HFFc6 (cell line): ENCODE measurements at places on chromosomes 7 and 10. TPM values are rescaled to one million over a fixed set of nuclear protein-coding genes. Genes with fewer than 3 reads are reported as not detected.

FAM237B gene
- total RNA-seq: not detected in 3 replicates

SMNDC1 gene
- total RNA-seq: 32.5 to 37.2 TPM (median 35.8 TPM) in 3 replicates

SNX10 gene
- not detected in 3 replicates for total RNA-seq

ASZ1 gene
- total RNA-seq: not detected in 3 replicates

TRPV5 gene
- not detected in 3 replicates for total RNA-seq

SEPHS1 gene
- 34.1 to 40.5 TPM (median 36.7 TPM) in 3 replicates for total RNA-seq

THSD7A gene
- total RNA-seq: not detected in 3 replicates

GRCh38 chr10:62000037-62000603 is 98.6 kb downstream of the ARID5B start:
- DNase-seq: no peak

- DNase-seq: no peak
Measured at GRCh38 chr10:121766426-121766825, 161.4 kb downstream of the ATE1 start.

- DNase-seq: no peak
Measured at GRCh38 chr7:30157204-30157603, 22.4 kb downstream of the MTURN start.

DNA sequence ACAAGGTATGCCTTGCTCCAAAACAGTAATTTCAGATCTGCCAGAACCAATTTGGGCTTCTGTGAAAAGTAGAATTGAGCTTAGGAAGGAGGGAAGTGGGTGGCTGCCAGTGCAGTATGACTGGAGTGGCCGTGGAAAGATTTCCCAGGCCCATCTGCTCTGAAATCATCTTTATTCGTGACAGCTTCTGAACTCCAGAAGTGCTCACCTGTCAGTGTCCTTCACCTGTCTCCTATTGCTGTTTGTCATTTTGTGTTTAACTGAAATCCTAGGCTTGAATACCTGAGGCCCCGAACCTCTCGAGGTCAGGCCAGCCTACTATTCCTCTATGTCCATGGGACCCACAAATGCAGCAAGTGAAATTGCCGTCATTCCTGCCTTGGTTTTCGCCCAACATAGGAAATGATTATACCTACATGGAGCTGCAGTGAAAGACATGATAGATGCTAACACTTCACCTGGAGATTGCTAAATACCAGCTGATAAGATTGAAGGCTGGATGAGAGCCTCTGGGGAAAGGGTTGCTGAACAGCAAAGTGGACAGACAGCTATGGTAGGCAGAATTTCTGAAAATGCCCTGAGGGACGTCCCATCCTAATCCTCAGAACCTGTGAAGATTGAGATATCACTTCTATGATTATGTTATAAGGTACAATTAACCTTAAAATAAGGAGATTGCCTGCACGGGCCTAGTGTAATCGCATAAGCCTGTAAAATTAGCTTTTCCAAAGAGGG is 82.1 kb downstream of the C1GALT1 start:
- no peak for DNase-seq

DNA sequence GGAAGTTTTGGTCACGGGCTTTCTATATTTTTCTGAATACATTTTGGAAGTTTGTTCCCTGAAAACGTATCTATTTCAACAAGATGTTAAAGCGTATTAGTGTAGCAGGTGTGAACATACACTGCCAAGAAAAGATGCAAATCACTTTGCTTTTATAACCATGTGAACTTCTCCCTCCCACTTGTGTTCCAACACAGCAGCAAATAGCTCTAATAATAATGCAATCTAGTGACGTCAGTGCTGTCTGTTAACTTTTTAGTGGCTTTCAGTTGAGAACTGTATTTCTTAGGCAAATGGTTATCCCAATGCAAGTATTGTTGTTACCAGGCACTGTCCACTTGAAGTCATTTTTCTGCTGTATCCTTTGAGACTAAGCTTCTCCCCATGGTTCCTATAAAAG is 188.4 kb upstream of the IGFBP3 start:
- no peak for DNase-seq

- no peak for DNase-seq
Measured at GRCh38 chr10:72267381-72267780, 6.3 kb upstream of the DDIT4 start.

- no peak for DNase-seq
Measured at GRCh38 chr7:117048114-117048866, 95.0 kb downstream of the ST7 start.

DNA sequence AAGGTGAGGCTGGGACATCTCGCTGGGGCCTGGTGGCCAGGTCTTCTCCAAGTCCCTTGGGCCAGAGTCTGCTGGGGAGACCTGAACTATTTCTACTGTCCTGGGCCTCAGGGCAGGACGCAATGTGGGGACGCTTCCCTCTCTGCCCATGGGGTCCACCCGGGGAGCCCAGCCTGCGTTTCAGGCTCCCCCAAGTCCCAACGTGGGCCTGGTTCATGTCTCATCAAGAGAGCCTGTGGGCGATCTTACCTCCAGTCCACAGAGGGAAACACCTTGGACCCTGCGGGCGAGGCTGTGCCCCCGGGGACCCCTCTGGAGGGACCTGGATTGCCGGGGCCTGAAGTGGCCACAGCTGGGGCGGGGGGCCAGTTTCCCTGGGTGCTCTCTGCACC is 91.7 kb downstream of the DNAJB6 start:
- no peak for DNase-seq

- peak; percentile 79 for DNase-seq
Measured at GRCh38 chr10:33334805-33335550, 511 bp upstream of the NRP1 start.

DNA sequence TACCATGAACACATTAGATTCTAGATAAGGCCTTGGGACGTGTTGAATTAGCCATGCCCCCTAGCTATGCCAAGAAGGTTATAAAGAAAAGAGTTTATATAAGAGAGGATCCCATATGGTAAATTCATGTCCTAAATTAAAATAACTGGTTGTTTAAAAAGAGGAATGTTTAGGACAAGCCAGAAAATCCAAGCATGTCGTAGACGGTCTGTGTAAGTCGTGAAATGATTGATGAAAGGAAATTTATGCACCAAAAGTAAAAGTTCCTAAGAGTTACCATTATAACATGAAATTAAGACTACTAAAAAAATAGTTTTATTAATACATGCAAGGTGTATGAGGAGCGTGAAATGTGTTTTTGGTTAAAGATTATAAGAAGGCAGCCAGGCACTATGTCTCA is 624.9 kb downstream of the ARL4A start:
- DNase-seq: no peak

DNA sequence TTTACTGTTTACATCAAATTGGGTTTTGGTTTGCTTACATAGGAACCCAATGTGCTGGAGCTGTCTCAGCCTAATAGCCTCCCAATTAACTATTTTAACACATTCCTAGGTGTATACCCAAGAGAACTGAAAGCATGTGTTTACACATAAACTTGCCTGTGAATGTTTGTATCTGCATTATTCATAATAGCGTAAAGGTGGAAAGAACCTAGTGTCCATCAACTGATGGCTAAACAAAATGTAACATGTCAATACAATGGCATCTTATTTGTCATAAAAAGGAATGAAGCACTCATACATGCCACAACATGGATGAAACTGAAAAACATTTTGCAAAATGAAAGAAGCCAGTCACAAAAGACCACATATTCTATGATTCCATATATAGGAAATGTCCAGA is 160.6 kb upstream of the EEPD1 start:
- no peak for DNase-seq

GRCh38 chr7:2518737-2519118 is 846 bp upstream of the LFNG start:
- no peak for DNase-seq

DNA sequence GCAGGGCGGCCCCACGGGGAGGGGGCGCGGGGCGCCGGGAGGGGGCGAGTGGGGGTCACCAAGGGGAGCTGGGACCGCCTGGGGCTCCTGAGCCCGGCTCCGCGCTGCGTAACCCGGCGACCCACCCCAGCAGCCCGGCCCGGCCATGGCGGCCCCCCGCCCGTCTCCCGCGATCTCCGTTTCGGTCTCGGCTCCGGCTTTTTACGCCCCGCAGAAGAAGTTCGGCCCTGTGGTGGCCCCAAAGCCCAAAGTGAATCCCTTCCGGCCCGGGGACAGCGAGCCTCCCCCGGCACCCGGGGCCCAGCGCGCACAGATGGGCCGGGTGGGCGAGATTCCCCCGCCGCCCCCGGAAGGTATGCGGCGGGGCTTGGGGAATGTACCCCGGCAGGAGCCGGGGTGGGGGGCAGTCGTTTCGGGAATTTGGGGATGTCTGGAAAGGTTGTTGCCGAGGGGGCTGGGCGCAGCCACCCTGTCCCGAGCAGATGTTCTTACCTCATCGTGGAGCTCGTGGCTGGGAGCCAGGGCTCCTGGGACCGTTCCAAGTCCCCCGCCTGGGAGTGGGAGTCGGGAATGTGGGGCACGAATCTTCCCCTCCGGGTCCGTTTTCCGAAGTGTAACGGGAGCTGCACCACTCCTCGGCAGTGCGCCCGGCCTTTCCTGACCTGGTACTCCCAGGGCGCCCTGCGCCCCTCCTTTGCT is 431 bp downstream of the ZYX start:
- peak; percentile 71 for DNase-seq

- DNase-seq: no peak
Measured at GRCh38 chr10:75397496-75398199, 3.9 kb downstream of the ZNF503 start.

DNA sequence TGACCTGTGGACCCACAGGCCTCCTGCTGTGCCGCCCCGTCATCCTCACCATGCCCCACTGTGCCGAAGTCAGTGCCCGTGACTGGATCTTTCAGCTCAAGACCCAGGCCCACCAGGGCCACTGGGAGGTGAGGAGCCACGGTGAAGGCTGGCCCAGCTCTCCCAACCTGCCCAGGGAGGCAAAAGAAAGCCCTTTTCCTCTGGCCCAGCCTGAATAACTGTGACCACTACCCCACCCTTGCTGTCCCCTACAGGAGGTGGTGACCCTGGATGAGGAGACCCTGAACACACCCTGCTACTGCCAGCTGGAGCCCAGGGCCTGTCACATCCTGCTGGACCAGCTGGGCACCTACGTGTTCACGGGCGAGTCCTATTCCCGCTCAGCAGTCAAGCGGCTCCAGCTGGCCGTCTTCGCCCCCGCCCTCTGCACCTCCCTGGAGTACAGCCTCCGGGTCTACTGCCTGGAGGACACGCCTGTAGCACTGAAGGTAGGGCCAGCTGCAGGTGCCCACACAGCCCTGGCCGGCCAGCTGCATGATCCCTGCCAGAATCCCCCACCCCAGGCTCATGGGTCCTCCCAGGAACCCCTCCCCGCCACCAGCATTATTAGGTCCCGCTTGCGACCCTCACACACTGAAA is 25.5 kb upstream of the SLC29A3 start:
- DNase-seq: no peak
